ENCODE measurements at places on chromosomes 2 and 18.
A peak's percentile ranks its signal among the peaks of the same experiment; 100 is the strongest.

GRCh38 chr2:189803431-189803830, 19.2 kb downstream of the PMS1 start:
- no peak overlapping the region for H3K4me3 ChIP-seq
- peaks cover 3% of the 10 kb centered on the region for H3K36me3 ChIP-seq
- DNase-seq, result no peak

DNA sequence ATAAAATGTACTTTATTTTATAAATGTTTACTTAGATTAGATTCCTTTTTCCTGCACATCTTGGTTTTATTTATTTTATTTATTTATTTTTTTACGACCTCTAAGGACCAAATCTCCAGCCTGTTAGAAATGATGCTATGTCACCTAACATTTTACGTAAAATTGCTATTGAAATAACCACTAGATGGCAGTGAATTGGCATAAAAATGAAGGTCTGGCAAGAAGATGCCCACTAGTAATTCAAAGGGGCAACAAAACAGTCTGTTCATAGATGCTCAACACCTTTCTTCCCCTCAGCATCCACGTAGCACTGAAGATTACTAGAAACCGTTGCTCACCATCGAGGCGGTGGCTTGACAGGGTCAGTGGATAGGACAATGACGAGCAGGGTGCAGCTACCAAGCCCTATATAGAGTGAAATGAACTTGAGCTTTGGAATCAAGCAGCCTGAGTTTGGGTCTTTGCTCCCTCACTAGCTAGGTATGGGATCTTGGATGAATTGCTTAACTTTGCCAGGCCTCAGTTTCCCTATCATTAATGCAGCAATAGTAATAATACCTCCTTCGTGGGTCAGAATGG, 128.7 kb upstream of the L3MBTL4 start:
- no peak overlapping the region for H3K4me3 ChIP-seq
- peaks cover 25% of the 10 kb centered on the region for H3K4me1 ChIP-seq
- no peak for DNase-seq

DNA sequence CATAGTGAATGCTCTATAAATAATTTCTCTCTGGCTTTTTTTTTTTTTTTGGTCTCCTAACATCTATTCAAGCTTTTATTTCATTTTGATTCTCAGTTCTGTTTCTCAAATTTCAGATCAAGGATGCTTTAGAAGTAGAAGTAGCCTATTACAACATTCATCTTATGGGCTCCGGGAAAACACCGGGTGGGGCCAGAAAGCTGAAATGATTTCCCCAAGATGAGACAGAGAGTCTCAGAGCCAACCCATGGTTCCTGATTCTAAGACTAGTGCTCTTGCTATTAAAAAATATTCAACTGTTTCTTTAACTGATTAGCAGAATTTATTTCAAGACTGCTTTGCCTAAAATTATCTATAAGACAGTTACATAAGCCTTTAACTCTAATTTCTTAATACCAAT, 147.2 kb upstream of the CCDC68 start:
- H3K4me3 ChIP-seq, result no peak overlapping the region
- no peaks in the 10 kb centered on the region for H3K36me3 ChIP-seq
- no peak overlapping the region for H3K27ac ChIP-seq
- peaks cover 3% of the 10 kb centered on the region for H3K4me1 ChIP-seq
- DNase-seq, result no peak

- no peaks in the 10 kb centered on the region for H3K27me3 ChIP-seq
- no peak for DNase-seq
- H3K36me3 ChIP-seq, result peaks cover 2% of the 10 kb centered on the region
- no peaks in the 10 kb centered on the region for H3K4me1 ChIP-seq
- H3K27ac ChIP-seq, result no peak overlapping the region
These were observed 85.1 kb upstream of the ACAA2 start for GRCh38 chr18:49898421-49898820.

- no peak for DNase-seq
- H3K27me3 ChIP-seq, result peaks cover 6% of the 10 kb centered on the region
- no peaks in the 10 kb centered on the region for H3K36me3 ChIP-seq
- H3K4me3 ChIP-seq, result no peak overlapping the region
These were observed 11.6 kb upstream of the LRRFIP1 start for GRCh38 chr2:237615631-237616249.

DNA sequence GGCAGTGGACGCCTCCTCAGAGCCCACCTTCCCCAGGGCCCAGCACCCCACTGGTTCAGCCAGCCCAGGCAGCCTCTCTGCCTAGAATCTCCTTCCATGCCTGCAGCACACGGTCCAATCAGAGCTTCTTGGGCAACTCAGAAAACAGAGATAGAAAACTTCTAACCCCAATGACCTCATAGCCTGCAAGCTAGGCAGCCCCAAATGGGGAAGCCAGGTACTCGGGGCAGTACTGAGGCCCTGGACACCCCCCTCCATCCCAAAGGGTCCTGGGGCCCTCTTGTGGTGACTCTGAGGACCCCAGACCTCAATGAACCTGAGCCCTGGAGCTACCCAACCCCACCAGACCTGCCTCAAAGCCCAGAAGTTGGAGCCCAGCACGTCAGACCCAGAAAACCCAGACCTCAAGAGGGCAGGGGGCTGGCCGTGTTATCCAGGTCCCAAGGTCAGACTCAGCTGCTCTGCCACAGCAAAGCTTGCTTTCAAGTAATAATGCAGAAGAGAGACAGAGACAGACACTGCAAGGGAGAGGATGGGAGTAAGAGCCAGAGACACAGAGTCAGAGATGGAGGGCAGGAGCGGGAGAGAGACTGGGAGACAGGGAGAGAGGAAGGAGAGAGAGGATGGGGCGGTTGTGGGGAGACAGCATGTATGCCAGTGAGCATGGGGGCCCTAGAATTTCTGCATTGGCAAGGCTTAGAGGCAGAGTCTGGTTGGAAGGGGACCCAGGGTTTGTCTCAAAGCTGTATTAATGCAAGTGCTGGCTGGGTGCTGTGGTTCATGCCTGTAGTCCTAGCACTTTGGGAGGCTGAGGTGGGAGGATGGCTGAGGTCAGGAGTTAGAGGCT, 28.2 kb downstream of the SERTAD2 start:
- no peaks in the 10 kb centered on the region for H3K27me3 ChIP-seq
- H3K4me1 ChIP-seq, result peaks cover 41% of the 10 kb centered on the region
- no peak overlapping the region for H3K4me3 ChIP-seq
- no peak overlapping the region for H3K27ac ChIP-seq

- H3K4me1 ChIP-seq, result peaks cover 8% of the 10 kb centered on the region
- H3K27ac ChIP-seq, result peak overlapping the region; percentile 33
- H3K36me3 ChIP-seq, result no peaks in the 10 kb centered on the region
- DNase-seq, result peak; percentile 68
- H3K4me3 ChIP-seq, result no peak overlapping the region
- no peaks in the 10 kb centered on the region for H3K27me3 ChIP-seq
These were observed 53.4 kb upstream of the SCN1A start for GRCh38 chr2:166180951-166181812.

- H3K36me3 ChIP-seq, result no peaks in the 10 kb centered on the region
- no peak overlapping the region for H3K4me3 ChIP-seq
- DNase-seq, result no peak
- no peak overlapping the region for H3K27ac ChIP-seq
These were observed 10.9 kb downstream of the SH3RF3 start for GRCh38 chr2:109139865-109140396.

- no peaks in the 10 kb centered on the region for H3K36me3 ChIP-seq
- peaks cover 17% of the 10 kb centered on the region for H3K4me1 ChIP-seq
- DNase-seq, result no peak
These were observed 214.2 kb downstream of the BCL11A start for GRCh38 chr2:60339286-60339685.

GRCh38 chr18:48391868-48392267, 17.3 kb downstream of the ZBTB7C start:
- H3K4me1 ChIP-seq, result peaks cover 17% of the 10 kb centered on the region
- no peaks in the 10 kb centered on the region for H3K36me3 ChIP-seq
- no peak overlapping the region for H3K27ac ChIP-seq

DNA sequence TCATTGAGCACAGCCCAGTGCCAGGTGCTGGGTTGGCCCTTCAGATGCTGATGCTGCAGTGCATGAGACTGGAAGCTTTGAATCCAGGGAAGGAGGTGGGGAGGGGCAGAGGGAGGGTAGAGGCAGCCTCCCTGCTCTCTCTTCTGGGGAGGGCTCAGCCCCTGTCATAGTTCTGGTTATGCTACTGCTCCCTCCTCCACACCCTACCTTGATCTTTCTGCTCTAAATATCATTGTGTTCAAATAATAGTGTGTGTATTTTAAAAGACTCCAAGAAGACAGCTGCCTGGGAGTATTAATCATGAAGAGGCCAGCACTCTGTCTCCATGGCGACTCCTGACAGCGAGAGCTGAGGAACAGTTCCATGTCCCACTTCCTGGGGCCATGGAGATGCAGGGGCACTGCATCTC, 3.8 kb upstream of the EGR4 start:
- no peaks in the 10 kb centered on the region for H3K4me1 ChIP-seq
- H3K27ac ChIP-seq, result no peak overlapping the region
- H3K36me3 ChIP-seq, result no peaks in the 10 kb centered on the region
- H3K27me3 ChIP-seq, result peaks cover 89% of the 10 kb centered on the region
- no peak for DNase-seq

DNA sequence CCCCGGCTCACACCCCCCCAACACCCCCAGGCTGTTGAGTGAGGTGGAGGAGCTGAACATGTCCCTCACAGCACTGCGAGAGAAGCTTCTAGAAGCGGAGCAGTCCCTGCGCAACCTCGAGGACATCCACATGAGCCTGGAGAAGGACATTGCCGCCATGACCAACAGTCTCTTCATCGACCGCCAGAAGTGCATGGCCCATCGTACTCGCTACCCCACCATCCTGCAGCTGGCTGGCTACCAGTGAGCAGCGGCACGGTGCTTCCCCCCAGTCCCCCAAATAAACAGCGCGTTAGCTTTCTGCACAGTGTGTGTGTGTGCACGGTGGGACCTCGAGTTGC, 5.3 kb downstream of the TEKT4 start:
- peaks cover under 1% of the 10 kb centered on the region for H3K27me3 ChIP-seq
- DNase-seq, result no peak
- H3K4me1 ChIP-seq, result no peaks in the 10 kb centered on the region
- no peak overlapping the region for H3K27ac ChIP-seq
- no peak overlapping the region for H3K4me3 ChIP-seq
- no peaks in the 10 kb centered on the region for H3K36me3 ChIP-seq

DNA sequence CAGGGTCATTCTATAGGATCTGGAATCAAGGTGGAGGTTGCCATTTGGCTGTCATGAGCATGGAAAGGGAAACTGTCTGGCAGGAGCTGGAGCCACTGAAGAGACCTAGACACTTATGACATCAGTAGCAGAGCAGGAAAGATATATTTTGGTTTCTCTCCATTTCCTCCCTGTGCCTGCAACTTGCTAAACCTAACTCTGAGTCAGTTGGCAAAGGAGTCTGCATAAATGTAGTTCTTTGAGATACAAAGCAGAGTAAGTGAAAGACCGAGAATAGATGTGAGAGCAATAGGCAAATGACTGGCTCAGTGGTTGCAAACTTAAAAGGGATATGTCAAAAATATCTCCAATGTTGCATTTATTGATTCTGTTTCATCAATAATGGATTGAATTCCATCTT, 757.7 kb downstream of the KCNJ3 start:
- H3K4me3 ChIP-seq, result no peak overlapping the region
- no peak for DNase-seq
- no peaks in the 10 kb centered on the region for H3K4me1 ChIP-seq
- no peak overlapping the region for H3K27ac ChIP-seq

- peaks cover 13% of the 10 kb centered on the region for H3K4me1 ChIP-seq
- no peak overlapping the region for H3K27ac ChIP-seq
- no peak for DNase-seq
- peaks cover 47% of the 10 kb centered on the region for H3K36me3 ChIP-seq
- no peaks in the 10 kb centered on the region for H3K27me3 ChIP-seq
These were observed 9.1 kb downstream of the NCL start for GRCh38 chr2:231455222-231455621.

DNA sequence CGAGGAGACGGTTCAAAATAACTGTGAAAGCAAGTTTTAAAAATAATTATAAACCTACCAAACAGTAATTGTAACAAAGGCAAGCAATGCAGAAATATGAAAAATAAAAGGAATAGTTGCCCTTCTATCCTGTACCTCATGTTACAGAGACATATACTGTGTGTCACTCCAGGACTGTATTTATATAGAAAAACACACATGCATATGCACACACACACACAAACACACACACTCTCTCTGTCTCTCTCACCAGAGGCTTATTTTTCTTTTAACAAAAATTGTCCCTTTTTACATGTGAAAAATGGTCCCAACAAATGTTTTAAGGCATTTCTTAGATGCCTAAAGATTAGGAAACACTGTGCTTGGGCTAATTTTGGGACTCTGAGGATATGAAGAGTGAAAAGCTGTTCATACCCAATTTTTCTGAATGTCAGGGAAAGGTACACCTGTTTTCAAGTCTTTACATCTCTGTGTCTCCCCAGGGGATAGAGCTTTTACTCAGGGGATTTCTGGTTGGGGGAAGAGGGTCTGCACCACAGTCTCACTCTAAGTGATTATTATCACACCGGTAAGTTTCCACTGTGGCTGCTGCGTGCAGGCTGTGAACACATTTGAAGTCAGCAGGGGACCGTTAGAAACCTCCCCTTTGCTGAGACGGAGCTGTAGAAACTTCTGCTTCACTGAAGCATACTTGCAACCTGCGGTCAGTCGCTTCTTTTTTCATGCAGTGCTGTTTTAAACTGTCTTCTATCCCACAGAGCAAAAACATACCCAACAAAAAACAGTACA, 51.4 kb upstream of the SPAG16 start:
- H3K36me3 ChIP-seq, result no peaks in the 10 kb centered on the region
- H3K27ac ChIP-seq, result peak overlapping the region; percentile 14
- peaks cover 28% of the 10 kb centered on the region for H3K4me1 ChIP-seq
- DNase-seq, result no peak
- H3K4me3 ChIP-seq, result peak overlapping the region; percentile 31
- H3K27me3 ChIP-seq, result no peaks in the 10 kb centered on the region

DNA sequence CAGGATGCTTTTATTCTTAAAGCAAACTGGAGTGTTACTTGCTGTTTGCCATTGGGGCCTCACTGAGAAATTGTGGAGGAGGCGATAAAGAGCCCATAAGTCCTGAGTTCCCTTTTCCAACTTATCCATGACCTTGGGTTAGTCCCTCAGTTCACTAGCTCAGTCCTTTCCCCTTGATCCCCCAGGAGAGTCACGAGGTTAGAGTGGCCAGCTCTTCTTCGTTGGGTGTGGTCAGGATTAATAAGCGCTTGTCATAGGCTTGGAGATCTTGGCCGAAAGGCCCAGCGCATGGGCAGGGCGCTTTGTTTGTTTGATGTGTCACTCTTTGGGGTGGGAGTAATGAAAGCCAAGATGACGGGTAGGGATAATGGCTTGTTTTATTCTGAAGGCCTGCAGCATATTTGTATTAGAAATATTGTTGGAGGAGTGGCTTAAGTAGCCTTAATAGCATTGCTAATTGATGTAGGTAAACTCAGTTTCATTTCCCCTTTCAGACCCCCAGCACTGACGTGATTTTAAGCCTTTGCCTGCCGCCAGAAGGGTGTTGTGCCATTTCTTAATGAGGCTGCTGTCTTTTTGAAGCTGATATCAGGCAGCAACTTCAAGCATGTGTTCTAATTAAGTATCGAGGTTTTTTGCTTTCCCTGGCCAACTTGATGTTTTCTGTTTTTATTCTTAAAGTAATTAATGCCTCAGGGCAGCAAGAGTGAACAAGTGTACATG, 15.7 kb downstream of the GRHL1 start:
- no peak overlapping the region for H3K4me3 ChIP-seq
- no peak for DNase-seq
- peak overlapping the region; percentile 60 for H3K27ac ChIP-seq
- H3K36me3 ChIP-seq, result peaks cover 25% of the 10 kb centered on the region
- no peaks in the 10 kb centered on the region for H3K27me3 ChIP-seq

Data from type B pancreatic cell (in vitro differentiated cells).